Activated CD4-positive, CD25-positive, alpha-beta regulatory T cell treated with anti-CD3 and anti-CD28 coated beads, Interleukin-2, amount 50 U/mL, for 16 hours (primary cell): ENCODE measurements at places on chromosomes 7 and 10.

- no peak for DNase-seq
Observed at GRCh38 chr10:113213035-113213434, 263.0 kb downstream of the TCF7L2 start.

DNA sequence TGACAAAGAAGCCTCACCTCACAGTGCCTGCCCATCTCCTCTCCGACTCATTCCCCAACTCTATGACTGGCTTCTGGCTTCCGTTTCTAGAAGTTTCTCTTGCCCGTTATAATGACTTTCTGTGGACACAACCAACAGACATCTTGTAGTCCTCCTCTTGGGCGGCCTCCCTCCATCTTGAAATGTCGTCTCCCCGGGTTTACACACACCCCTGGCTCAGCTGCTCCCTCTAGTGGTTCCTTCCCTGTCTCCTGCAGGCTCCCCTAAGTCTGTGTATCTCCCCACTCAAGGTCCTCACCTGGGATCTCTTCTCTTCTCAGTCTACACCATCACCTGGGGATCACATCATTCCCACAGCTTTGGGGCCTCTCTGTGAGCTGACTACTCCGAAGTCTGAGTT lies 123.4 kb upstream of the NEBL start:
- DNase-seq, result no peak

- DNase-seq, result no peak
Observed at GRCh38 chr10:327889-328852, 192.9 kb downstream of the ZMYND11 start.

- DNase-seq, result no peak
Observed at GRCh38 chr10:33952692-33953360, 618.4 kb upstream of the NRP1 start.

GRCh38 chr7:98617960-98618418 lies 904 bp downstream of the NPTX2 start:
- no peak for DNase-seq

DNA sequence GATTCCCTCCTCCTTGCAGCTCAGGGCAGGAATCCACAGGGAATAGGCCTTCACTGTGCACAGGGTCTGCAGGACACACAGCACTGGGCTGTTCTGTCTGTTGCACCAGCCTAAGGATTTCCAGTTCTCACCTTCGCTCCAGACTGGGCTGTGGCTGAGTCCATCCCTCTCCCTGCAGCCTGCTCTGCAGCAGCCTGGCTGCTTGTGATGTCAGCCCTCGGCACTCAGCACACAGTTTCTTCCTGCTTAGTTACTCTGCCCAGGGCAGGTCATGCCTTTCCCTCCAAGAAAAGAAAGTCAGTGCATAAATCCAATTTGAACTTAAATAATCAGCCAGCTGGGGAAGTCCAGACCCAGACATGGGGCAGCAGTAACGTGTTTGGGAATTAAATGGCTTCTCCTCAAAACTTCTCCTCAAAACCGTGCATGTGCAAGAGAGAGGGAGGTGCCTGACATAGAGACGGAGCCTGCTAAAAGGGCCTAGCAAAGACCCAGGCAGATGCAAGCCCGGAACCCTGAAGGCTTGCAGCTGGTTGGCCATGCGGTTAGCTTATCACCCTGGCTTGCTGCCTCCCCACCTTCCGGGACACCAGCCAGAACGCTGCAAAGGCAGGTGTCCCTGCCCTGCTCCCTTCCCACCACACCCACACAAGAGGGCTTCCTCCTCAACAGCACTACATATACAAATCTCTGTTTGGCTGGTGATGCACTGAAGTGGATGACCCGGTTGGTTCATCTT lies 10.9 kb upstream of the GDF2 start:
- DNase-seq, result no peak

- DNase-seq, result no peak
Observed at GRCh38 chr10:35639728-35640401, 2.2 kb downstream of the FZD8 start.

DNA sequence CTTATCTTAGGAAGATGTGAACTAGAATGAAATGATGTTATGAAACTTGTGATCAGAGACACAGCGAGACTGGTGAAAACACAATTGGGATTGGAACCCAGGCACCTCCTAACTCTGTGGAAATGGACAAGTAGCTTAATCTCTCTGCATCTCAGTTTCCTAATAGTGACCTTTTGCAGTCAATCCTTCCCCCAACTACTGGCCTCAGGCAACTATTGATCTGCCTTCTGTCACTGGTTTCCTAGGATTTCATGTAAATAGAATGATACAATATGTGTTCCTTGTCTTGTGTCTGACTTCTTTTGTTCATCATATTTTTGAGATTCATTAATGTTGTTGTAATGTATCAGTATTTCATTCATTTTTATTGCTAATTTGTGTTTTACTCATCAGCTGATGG lies 341.7 kb downstream of the REEP3 start:
- no peak for DNase-seq

DNA sequence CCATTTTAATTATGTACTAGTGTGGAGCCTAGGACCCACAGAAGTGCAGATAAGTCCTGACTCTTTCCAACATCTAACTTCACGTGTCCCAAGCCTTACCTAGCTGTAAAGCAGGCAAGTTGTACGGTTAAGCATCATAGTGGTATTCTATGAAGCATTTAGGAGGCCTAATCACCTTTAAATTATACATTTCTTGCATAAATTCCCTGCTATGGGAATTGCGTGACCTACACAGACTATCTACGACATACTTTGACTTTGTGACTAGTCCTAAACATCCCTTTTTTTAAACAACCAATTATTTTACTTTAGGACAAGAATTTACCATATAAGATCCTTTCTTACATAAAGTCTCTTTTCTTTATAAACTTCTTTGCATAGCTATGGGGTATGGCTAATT lies 37.7 kb upstream of the LRGUK start:
- DNase-seq, result no peak

- no peak for DNase-seq
Observed at GRCh38 chr10:105973360-105973759, 1191.1 kb downstream of the SORCS1 start.

DNA sequence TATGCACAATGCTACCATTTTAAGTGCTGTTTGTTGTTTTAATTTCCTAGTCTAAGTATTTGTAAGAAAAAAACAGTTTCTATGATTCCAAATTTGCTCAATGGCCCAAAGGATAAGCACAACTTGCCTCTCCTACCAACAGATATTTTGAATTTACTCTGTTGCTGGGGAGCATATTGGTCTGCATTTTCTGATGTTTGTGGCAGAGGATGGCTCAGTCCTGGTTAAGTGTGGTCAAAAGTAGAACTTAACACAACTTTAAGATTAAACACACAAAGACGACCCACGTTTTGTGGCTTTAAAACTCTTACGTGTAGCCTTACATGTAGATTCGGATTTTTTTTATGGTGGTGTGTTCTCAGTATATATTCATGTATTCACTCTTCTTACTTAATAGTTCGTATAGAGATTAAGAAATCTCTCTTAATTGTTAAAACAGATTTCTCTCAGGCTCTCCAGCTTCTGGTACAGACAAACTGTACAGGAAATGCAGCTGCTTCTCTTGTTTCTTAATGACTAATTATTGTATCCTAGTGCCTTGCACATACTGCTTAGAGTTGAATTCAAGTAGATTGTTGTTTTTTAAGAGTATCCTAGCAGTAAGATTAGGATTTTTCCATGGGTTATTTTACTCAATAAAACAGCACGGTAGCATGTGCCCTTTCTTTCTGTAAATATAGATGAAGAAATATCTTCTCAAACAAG lies 86.2 kb downstream of the GPR85 start:
- DNase-seq, result no peak

GRCh38 chr7:22653951-22654350 lies 73.0 kb upstream of the IL6 start:
- DNase-seq, result no peak
